Left lung (tissue), 14 donors: ENCODE measurements at places on chromosomes 7 and 10. TPM values are rescaled to one million over a fixed set of nuclear protein-coding genes. Genes with fewer than 3 reads are reported as not detected.

NODAL gene
- polyA plus RNA-seq: 0.80 TPM

SCIN gene
- polyA plus RNA-seq: 5.6 TPM

HMX2 gene
- not detected for polyA plus RNA-seq

PSD gene
- 8.0 TPM for polyA plus RNA-seq
